Stimulated activated CD4-positive, alpha-beta T cell treated with anti-CD3 and anti-CD28 coated beads, Interleukin-12 subunit alpha, Interleukin-12 subunit beta, amount 100 ng/mL, for 24 hours (primary cell): ENCODE measurements at places on chromosomes 2 and 18.

DNA sequence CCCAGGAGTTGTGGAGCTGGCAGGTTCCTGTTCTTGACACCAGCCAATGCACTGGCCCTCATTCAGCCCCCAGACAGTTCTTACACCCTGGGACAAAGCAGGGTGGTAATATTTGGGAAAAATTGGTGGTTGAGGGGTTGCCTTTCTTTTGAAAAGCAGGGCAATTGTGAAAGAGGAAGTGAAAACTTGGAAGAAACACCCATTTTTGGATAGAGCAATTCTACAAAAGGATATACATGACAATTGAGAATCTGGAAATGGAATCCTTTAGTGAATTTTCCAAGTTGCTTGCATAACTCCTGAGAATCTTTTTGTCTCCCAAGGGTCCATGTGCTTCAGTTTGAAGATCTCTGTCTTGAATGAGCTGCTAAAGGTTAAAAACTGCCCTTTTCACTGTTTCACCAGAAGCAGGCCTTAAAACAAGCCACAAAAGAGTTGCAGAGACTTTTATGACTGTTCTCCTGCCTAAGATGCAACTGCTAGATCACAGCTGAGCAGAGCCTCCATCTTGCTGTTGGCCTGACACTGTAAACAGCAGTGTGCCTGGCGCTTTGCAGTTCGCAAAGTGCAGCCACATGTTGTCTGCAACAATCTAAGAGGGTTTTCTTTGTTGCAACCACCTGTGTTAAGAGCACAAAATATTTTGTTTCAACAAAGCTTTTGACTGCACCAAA is 11.8 kb downstream of the COL4A4 start:
- no peak for DNase-seq

GRCh38 chr2:152098496-152099366 is at the start of gene CACNB4:
Gene CACNB4, minus strand, starts transcription at chr2:152099044.
- no peak for DNase-seq

GRCh38 chr18:49123431-49123830 is 172.7 kb upstream of the SMAD7 start:
- no peak for DNase-seq

GRCh38 chr2:211390536-211391188 is 834.3 kb downstream of the CPS1 start:
- DNase-seq: no peak

DNA sequence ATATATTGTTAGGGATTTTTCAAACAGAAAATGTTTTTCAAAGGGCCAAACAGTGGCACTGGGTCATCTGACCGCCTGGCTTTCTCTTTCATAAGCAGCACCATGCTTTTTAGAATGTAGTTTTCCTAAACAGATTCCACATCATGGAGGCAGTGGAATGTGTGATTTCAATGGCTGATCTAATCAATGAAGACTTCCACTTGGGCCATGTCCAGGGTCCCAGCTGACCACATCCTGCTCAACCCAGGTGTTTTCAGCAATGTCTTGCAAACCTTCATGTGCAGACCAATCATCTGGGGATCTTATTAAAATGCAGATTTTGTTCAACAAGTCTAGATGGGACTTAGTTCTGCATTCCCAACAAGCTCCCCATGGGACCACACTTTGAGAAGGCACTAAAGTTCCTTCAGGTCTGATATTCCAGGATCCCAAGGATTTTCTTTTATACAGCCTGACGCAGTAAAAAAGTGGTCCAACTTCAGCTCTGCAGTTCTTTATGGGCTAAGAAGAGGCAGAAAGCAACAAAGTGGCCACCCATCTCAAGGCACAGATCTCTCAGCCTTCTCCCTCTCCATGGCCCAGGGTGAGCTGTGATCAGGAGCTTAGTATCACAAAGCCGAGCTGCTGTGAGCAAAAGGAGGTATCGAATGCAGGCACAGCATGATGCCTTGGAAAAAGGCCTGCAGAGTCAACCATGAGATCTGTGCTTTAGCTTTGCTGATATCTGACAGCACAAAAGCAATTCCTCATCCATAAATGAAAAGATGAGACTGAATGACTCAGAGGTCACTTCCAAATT is 3.7 kb downstream of the ALKAL2 start:
- no peak for DNase-seq

DNA sequence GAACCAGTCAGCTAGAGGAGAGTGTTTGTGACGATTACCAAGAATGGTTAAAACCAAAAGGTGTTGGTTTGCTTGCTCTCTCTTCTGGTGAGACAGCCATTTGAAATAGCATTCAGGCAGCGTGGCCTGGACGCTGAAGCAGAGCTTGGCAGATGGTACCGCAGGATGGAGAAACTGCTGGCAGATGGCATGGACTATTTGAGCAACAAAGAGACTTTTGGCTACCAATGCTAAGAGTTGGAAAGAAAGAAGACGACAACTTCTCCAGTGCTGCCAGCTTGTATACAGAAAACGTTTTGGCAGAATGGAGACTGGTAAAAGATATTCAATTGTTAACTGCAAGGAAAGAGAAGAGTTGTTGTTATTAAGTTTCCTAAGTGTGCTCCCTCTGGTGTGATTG is 315.0 kb downstream of the PARD3B start:
- DNase-seq: no peak

DNA sequence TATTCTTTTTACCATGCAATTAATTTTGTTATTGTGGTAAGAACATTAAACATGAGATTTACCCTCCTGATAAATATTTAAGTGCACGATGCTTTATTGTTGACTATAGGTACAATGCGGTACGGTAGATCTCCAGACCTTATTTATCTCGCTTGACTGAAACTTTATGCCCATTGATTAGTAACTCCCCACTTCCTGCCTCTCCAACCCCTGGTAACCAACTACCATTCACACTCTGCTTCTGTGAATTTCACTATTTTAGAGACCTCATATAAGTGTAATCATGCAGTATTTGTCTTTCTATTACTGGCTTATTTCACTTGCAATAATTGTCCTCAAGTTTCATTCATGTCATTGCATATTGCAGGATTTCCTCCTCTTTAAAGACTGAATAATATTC is 195.7 kb upstream of the ID2 start:
- DNase-seq: no peak
